ENCODE measurements at places on chromosomes 1 and 21.

DNA sequence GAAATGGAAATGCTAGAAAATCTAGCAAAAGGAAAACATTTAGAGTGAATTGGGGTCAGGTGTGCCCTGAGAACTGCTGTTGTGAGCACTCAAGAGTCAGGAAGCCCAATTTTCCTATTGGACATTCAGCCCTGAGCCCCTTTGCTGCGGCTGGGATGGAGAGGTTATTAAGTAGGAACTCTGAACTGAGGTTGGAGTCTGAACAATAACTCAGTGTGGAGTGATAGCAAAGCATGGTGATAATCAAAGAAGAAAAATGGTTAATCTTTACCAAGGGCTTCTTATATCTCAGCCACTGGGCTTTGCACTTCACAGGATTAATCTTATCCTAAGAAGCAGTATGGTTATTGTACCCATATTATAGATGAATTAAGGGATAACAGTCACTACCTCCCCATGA lies 52.0 kb downstream of the TMCO4 start:
- H3K27me3 ChIP-seq, result peaks cover 3% of the 10 kb centered on the region
- DNase-seq, result no peak
- H3K36me3 ChIP-seq, result no peaks in the 10 kb centered on the region
- H3K27ac ChIP-seq, result no peak overlapping the region

DNA sequence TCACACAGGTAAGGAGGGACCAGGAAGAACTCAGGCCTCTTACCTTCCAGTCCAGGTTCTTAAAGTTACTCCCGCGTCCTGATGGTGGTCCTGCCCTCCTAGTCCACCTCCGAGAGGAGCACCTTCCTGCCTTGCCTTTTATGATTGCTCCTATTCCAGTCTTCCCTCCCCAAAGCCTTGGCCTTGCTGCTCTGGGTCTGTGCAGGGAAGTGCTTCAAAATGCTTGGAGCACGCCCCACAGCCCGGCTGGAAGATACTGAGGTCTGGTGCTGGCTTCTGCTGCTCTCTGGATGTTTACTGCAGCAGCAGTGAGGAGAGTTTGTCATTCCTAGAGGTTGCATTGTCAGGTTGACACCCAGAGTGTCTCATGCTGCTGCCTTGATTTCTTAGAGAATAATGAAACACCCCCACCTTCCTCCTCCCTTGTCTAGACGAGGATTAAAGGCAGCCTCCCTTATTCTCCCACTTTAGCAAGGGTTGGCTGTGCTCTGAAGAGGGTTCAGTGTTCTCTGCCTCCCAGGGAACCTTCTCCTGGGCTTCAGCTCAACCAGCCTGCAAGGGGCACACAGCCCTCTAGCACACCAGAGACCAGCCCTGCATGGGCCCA lies 142.2 kb upstream of the CACNA1E start:
- no peak for DNase-seq
- no peak overlapping the region for H3K27ac ChIP-seq
- H3K4me1 ChIP-seq, result peaks cover 14% of the 10 kb centered on the region

DNA sequence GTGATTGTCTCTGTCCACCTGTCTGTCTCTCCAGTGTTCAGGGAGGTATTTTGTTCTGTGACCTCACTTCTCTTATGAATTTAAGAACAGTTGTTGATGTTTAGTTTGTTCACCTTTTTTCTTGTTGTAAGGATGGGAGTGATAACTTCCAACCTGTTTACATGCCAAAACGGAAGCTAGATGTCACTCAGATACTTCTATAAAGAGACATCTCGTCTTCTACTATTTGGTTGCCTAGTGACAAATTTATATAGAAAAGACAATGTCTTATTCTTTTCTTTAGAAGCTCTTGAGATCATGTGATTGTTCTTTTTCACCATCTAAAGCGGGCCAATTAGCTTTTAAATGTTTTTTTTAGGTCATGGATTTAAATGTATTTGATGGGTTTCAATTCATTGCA lies 33.8 kb downstream of the PRSS38 start:
- DNase-seq, result no peak
- no peaks in the 10 kb centered on the region for H3K36me3 ChIP-seq
- no peak overlapping the region for H3K4me3 ChIP-seq
- no peak overlapping the region for H3K27ac ChIP-seq

DNA sequence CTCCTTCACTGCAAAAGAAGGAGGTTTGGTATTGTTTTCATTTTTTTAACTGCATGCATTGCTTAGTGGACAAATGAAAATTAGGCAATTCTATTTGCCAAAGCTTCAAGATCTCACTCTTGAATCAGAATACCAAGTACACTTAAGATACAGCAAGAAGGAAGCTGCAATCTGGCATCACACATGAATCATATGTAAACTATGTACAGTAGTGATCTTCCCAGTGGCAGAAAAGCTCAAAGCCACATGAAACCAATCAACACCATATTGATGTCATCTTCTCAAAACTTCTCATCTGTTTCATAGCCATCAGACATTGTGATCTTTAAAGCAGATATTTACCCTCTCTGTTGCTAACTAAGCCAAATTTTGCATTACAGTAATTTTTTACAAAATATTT lies 550.1 kb downstream of the LTN1 start:
- no peak overlapping the region for H3K27ac ChIP-seq
- H3K27me3 ChIP-seq, result no peaks in the 10 kb centered on the region
- DNase-seq, result no peak
- H3K4me3 ChIP-seq, result no peak overlapping the region
- H3K4me1 ChIP-seq, result no peaks in the 10 kb centered on the region

DNA sequence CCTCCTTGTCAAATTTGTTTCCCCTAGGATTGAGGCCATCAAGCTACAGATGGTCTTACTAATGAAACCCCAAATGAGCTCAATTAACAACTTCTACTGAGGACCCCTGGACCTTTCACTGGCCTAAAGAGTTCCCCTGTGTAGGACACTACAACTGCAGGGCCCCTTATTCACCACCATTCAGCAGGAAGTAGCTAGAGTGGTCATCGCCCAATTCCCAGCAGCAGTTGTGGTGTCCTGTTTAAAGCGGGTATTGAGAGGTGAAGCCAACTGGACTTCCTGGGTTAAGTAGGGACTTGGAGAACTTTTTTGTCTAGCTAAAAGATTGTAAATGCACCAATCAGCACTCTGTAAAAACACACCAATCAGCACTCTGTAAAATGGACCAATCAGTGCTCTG lies 1466.9 kb downstream of the KCNT2 start:
- no peak for DNase-seq
- no peaks in the 10 kb centered on the region for H3K27me3 ChIP-seq
- no peaks in the 10 kb centered on the region for H3K36me3 ChIP-seq
- no peak overlapping the region for H3K4me3 ChIP-seq
- H3K4me1 ChIP-seq, result no peaks in the 10 kb centered on the region

DNA sequence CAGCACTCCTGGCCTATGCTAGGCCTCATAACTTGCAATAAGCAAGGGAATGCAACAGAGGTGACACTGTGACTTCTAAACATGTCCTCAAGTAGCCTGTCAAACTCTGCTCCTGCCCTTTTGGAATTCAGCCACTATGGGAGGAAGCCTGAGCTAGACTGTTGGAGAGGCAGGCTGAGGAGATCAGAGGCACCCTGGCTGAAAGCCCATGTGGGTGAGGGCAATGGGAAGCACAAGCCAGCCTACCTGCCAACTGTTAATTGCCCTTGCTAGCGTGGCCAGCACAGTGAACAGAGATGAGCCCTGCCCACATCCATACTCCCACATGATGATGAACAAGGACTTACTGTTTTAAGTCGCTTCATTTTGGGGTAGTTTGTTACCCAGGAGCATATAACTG lies 17.7 kb downstream of the GNB1 start:
- H3K36me3 ChIP-seq, result peaks cover 28% of the 10 kb centered on the region
- DNase-seq, result peak; percentile 20
- H3K27me3 ChIP-seq, result no peaks in the 10 kb centered on the region
- H3K27ac ChIP-seq, result no peak overlapping the region
- H3K4me1 ChIP-seq, result peaks cover 25% of the 10 kb centered on the region
- no peak overlapping the region for H3K4me3 ChIP-seq

GRCh38 chr1:223628233-223629125 lies 37.0 kb downstream of the CAPN8 start:
- no peaks in the 10 kb centered on the region for H3K36me3 ChIP-seq
- no peak overlapping the region for H3K27ac ChIP-seq
- no peak overlapping the region for H3K4me3 ChIP-seq
- peak; percentile 74 for DNase-seq

GRCh38 chr1:162026881-162027280 lies 3.2 kb upstream of the OLFML2B start:
- peaks cover 22% of the 10 kb centered on the region for H3K27me3 ChIP-seq
- H3K4me3 ChIP-seq, result no peak overlapping the region
- DNase-seq, result no peak
- H3K36me3 ChIP-seq, result no peaks in the 10 kb centered on the region

DNA sequence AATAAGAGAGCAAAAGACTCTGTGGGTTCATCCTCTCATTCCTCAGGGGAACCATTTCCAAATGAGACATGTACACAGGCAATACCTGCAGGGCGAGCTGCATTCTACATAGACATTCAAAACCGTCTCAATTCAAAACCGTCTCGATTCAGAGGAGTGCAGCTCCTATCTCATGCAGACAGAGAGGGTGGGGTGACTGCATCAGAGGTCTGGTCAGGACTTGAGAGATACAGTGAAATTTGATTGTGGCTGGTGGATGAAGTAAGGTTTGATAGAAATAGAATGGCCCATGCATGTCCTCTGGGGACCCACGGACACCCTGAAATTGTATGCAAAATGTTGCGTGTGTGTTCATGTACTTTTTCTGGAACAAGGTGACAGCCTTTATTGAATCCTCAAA lies 27.3 kb downstream of the TEX35 start:
- H3K27ac ChIP-seq, result no peak overlapping the region
- no peak for DNase-seq
- H3K4me3 ChIP-seq, result no peak overlapping the region
- peaks cover 6% of the 10 kb centered on the region for H3K36me3 ChIP-seq
- peaks cover 44% of the 10 kb centered on the region for H3K4me1 ChIP-seq
- no peaks in the 10 kb centered on the region for H3K27me3 ChIP-seq

DNA sequence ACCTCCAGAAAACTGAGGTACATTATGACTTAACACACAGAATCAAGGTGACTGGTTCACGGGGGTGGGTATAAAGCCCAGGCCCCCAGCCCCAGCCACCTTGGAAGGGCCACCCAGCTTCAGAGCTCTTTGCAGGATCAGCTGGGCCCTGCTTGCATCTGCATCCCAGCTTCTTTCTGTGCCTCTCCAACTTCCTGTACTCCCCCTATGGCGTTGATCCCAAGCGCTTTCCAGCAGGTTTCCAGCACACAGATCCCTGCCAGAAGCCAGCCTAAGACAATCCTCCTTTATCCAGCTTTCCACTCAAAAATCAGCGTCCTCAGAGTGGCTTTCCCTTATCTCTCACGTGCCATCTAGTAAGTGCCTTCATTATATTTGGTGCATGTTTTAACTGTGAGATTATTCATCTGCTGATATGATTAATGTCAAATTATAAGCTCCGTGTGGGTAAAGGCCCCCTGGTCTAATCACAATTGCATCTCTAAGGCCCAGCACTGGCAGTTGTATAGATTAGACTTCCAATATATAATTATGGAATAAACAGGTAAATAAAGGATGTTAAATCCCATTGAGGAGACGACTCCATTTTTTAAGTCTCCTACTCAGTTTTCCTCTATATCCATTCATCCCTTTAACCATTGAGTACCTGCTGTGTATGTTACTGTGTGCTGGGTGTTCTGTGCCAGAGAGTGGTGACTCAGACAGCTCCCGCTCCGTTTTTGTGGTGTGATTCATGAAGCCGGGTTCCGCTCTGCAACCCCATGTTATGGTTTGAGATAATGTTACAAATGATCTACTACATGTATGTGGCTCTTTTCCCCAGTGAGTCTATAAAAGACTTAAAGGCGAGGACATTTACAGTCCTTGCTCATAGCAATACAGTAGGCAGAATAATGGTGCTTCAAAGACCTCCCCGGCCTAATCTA lies 387.6 kb downstream of the PCP4 start:
- no peak overlapping the region for H3K27ac ChIP-seq
- H3K4me1 ChIP-seq, result peaks cover 8% of the 10 kb centered on the region
- DNase-seq, result peak; percentile 74
- no peaks in the 10 kb centered on the region for H3K36me3 ChIP-seq
- no peaks in the 10 kb centered on the region for H3K27me3 ChIP-seq

- no peak overlapping the region for H3K4me3 ChIP-seq
- DNase-seq, result no peak
- H3K36me3 ChIP-seq, result no peaks in the 10 kb centered on the region
- no peaks in the 10 kb centered on the region for H3K27me3 ChIP-seq
- no peak overlapping the region for H3K27ac ChIP-seq
- H3K4me1 ChIP-seq, result no peaks in the 10 kb centered on the region
Measured at GRCh38 chr1:68600049-68600661, 103.3 kb upstream of the DEPDC1 start.

DNA sequence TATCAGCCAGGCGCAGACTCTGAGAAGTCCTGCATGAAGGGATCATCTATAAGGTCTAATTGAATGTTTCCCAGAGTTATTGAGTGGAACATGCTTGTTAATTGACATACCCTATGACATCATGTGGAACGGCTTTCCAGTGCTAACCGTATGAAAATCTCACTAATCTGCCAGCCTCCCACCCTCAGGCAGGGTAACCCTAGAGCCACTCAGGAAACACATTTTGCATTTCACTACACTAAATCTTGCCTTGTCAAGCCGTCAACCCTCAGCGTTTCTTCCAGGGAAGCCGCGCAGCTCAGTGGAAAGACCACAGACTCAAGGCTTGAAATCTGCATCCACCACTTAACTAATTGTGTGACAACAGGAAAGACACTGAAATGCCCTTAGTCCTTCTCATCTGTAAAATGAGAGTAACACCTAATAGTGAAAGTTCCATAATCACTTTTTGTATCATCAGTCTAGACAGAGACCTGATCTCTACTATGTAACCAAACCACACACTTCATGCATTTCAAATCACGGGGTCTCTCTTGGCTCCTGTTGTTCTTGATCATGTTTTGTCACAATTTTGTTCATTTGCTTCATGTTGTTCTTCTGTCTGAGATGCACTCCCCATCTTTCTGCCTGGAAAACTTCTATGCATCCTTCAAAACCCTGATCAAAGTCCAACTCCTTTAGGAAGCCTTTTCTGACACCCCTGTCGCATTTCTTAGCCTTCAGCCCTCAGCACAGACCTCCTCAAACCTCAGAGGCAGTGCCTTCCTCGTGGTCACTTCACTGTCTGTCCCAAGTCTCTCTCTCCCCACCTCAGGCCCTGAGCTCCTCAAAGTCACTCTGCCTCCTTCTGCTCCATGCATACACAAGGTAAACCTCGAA lies 246.5 kb downstream of the TOMM20 start:
- no peaks in the 10 kb centered on the region for H3K27me3 ChIP-seq
- DNase-seq, result no peak
- H3K4me3 ChIP-seq, result no peak overlapping the region
- no peak overlapping the region for H3K27ac ChIP-seq
- H3K36me3 ChIP-seq, result no peaks in the 10 kb centered on the region
